ENCODE measurements at places on chromosomes 5 and 9.

DNA sequence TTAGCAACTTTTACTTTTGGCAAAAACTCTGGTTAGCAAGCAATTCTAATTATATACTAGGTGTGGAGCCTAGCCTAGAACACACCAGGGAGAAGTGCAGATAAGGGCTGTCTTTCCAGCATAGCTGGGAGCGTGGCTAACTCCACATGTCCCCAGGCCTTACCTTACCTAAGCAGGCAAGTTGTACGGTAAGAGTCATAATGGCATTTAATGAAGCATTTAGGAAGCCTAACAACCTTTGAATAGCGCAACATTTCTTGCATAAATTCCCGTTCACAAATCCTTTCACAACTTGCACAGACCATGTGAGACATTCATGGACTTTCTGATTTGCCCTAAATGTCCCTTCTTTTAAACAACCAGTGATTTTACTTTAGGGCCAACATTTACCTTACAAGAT, 917.4 kb upstream of the ACO1 start:
- DNase-seq: no peak

GRCh38 chr9:114357360-114357759, 27.7 kb downstream of the ORM2 start:
- no peak for DNase-seq

- DNase-seq: no peak
These were observed 47.2 kb downstream of the ARHGEF28 start for GRCh38 chr5:73673161-73673591.

DNA sequence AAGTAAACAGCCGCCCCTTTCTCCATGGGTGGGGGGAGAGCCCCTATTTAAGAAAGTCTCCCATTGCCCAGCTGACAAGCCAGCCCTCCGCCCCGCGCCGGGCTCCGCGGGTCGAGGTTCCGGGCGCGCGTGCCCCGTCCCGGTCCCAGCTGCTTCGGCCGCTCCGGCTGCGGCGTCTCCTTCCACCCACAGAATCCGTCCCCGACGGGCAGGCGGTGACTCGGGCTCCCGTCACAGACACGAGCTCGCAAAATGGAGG, 223 bp downstream of the NR3C1 start:
- DNase-seq: no peak

DNA sequence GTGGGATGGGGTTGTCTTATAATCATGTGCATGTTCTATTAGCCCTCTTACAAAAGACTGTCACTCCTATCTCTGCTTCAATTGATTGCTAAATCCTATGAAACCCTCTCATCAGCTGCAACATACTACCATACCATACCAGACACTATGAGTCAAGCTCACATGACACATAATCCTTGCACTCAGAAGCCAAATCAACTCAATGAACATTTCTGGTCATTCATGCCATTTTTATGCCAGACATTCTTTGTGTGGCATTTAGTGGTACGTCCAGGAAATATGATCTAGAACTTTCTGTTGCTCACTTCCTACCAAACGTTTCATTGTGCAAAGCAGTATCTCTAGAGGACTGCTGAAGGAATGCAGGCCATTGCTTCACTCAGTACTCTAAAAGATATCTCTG, 159.2 kb upstream of the GNA14 start:
- peak; percentile 20 for DNase-seq

DNA sequence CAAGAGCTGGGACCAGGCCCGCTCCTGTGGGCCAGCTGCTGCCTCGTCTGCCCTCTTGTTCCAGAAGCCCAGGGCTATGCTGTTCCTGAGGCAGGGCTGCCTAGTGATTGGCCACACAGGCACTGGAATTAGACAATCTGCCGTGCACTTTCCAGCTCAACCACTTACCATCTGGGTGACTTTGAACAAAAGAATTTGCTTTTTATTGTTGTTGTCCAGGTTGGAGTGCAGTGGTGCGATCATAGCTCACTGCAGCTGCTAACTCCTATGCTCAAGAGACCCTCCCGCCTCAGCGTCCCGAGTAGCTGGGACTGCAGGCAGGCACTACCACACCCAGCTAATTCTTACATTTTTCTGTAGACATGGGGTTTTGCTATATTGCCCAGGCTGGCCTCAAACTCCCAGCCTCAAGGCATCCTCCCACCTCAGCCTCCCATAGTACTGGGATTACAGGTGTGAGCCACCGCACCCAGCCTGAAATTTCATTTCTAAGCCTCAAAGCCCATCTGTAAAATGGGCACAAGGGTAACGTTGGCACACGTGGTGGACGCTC, 1.2 kb upstream of the NEK6 start:
- DNase-seq: peak; percentile 76

DNA sequence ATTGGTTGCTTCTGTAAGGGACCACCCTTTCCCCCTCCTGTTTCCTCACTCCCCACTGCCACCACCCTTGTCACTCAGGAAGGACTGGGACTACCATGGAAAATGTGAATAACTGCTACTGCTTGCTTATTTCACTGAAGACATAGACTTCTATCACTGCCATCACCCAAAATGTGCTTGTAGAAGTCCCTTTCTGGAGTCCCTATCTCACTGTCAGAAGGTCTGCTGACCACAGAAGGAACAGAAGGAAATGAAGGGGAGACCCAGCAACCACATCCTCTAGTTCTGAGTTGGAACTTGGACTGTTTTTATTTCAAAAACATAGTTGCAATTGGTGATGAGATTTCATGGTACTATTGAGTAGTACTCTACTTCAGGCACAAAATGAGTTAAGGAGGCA, 122.5 kb downstream of the NPR3 start:
- DNase-seq: no peak

DNA sequence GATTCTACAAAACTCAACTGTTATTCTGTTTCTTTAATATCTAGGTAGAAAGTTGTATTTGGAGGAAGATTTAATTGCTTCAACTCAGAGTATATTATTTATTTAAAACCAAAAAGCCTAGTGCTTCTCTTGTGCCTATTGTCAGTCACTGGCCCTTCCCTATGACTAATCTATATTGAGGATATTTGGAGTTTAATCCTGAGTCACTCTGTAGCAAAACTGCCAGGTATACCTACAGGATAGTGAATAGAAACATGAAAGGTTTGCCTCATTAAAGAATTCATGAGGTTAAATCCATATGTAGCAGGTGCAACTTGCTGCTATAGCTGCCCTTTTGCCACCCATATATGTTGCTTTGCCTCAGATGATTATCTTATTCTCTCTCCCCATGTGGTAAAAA, 15.1 kb downstream of the PLK2 start:
- DNase-seq: no peak

GRCh38 chr9:86009133-86009532, 68.2 kb downstream of the NAA35 start:
- no peak for DNase-seq

DNA sequence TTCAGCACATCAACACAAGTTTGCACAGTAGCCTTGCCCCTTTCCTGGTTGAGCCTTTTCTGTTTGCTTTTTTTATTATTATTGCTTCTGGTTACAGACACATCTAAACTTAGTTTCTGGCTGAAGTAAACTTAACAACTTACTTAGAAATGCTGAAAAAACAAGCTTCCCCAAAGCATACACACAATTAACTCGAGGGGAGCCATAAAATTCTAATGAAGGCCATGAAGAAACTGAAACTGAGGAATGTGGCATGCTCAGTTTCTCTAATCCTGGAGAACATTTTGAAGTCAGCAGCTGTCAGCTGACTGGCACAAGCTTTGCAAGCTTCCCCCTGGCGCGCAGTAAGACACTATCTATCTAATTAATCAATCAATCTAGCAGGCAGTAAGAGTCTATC, 3.7 kb downstream of the MYO10 start:
- no peak for DNase-seq

- DNase-seq: no peak
These were observed 212.0 kb downstream of the DEPDC1B start for GRCh38 chr5:60487885-60488442.

- DNase-seq: no peak
These were observed 31.2 kb downstream of the NIPSNAP3B start for GRCh38 chr9:104795082-104795481.

DNA sequence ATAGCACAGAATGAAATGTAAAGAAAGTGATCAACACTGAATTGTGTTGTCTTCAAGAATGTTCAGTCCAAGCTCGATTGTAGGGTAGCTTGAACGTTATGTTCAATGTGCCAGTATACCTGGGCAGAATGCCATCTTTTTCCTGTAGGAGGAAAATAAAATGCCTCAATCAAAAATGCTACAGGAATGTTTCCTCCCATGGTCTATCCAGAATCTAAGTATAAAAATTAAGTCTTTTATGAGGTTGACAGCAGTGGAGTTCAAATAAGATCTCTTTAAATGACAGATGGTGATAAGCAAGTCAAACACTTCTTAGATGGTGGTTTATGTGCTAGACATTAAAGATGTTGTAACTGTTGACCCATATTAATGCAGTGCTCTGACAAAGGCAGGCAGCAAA, 488.6 kb downstream of the CSNK1G3 start:
- no peak for DNase-seq

DNA sequence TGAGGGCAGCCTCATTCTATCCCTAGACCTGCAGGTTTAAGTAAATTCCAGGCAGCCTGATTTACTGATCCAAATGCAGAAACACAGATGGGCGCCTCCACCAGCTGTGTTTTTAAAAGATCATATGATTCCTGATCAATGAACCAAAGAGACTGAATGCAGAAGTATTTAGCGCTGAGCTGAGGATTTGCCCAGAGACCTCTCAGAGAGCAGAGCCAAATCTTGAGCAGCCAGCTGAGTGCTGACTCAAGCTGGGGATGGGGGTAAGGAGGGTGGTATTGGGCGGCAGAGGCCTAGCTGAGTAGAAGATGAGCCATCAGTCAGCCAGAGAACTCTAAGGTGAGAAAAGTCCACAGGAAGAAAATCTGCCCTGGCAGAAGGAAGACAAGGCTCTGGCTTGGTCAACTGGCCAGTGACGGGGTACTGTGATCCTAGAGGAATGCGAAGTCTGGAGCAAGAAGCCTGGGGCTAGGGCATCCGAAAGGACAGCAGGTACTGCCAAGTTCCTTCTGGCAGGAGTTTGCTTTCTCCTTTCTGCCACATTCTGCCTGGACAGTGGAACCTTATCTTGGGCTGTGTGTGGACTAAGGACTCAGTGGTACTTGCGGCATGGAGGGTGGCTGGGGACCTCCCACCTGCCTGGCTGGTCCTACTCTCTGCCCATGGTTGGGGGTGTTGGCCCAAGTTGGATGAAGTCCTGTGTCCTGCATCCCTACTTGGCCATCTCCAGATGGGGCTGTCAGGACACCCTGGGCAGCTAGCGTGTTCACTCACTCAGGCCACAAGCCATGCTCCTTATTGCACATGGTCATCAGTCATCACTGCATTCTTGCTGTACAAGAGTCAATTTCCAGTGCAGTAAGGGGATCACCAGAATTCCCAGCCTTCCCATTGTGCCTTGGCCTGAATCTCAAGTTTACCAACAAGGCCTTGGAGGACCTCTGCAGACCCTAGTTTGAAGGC, 34.5 kb upstream of the CDKN2AIPNL start:
- DNase-seq: no peak

GRCh38 chr5:113182658-113183344, 206.2 kb downstream of the DCP2 start:
- DNase-seq: no peak

DNA sequence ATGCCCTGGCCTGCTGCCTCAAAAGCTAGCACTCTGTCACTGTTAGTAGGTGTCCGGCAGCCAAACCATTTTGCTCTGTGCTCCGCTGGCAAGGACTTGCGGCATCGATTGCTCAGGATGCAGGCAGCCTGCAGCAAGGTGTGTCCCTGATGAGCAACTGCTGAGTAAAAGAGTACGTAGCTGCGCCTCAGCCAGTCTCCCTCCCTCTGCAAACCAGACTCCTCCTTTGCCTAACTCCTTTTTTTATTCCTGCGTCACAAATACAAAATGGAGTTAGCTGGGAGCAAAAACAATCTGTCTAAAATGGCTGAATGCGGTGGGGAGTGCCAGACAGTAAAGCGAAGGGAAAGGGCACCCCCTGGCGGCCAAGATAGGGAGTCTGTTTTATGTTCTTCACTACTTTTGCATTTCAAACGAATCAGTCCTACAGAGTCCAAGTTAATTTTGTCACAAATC, 61.1 kb downstream of the DIAPH1 start:
- DNase-seq: peak; percentile 35

- peak; percentile 20 for DNase-seq
These were observed 37.8 kb downstream of the EBF1 start for GRCh38 chr5:159061834-159062474.

DNA sequence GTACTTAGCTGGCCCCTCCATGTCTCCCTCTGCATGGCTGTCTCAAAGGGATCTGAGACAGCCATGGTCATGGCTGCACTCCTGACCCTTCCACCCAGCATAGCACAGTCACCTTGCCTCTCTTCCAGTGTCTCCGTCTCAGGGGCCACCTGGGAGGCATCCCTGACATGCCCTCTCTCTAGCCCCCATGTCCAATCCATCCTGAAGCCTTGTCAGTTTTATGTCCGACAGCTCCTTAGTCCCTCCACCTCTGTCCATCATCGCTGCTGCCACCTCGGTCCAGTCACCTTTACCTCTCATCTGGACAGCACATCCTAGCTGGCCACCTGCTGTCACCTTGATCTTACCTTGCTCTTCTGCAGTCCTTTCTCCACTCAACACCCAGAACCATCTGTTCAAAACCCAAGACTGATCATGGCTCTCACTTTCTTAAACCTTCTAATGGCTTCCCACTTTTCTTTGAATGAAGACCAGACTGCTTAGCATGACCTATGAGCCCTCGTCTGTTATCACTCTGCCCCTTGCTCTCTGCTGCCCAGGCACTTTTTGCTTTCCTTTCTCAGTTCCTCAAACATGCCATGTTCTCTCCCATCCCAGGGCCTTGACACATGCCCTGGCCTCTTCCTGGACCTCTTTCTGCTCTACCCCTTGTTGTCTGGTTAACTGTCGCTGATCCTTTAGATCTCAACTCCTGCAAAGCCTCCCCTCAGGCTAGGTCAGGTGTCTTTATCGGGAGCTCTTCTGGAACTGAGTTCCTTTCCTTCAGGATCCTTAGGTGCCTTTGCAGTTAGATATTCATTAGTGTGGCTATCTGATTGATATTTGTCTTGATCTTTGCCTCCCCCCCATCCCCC, 181.8 kb upstream of the PITX1 start:
- DNase-seq: no peak
